ENCODE measurements at places on chromosomes 13 and 19.

GRCh38 chr13:63690672-63691071 is 2275.0 kb upstream of the PCDH20 start:
- DNase-seq, result no peak

DNA sequence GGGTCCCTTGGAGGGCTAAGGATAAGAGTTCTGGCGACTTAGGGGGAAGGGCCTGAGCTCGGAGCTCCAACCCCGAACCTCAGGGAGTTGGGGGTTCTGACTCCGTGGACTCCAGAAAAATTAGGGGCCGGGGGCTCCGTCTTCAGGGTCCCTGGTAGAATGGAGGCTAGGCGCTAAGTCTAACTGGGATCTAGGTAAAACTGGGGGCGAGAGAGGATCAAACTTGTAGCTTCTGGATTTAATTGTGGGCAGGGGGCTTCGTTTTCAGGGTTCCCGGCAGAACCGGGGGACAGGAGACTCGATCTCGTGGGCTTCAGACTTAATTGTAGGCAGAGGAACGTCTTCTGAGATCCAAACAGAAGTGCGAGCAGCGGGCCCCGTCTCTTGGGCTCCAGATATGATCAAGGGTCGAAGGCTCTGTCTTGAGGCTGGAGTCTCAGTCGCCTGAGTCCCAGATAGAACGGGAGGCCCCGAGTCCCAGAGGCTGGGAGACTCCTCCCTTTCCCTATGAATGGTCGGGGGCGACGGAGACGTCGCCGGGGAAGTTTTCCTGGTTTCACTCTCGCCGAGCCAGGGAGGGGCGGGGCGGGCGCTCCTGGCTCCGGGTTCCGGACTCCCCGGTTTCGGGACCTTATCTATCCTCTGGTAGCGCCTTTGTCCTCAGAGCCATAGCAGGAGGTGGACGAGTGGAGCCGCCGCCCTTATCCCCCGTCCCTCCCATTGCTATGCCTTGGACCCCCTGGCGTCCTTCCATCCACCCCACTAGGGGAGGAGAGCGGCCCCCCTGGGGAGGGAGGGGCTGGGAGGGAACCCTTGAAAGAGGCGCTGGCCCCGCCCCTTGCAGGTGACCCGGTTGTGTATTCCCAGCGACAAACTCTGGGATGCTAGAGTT is 1.3 kb downstream of the NECTIN2 start:
- no peak for DNase-seq

GRCh38 chr13:77375560-77376108 is 48.7 kb upstream of the MYCBP2 start:
- no peak for DNase-seq

DNA sequence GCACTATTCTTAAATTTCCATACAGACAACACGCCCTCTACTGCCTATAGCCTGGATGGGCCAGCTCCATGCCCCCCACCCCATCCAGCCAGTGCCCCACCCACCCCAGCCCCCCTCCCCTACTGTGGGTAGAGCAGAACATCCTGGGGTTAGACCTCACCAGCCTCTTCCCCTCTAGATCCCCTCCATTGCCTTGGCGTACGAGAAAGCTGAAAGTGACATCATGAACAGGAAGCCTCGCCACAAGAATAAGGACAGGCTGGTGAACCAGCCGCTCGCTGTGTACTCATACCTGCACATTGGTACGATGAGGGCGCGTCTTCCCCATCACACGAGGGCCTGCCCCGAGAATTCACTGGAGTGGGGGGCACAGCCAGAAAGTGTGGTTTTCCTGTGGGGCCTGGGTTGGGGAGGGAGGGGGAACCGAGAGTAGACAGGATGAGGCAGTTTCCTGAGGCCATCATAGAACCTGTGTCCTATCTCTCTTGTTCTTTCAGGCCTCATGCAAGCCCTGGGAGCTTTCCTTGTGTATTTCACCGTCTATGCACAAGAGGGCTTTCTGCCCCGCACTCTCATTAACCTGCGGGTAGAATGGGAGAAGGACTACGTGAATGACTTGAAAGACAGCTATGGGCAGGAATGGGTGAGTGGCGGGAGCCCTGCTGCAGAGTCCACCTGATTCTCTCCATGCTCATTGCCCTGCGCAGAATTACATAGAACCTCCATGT is 29.1 kb downstream of the ATP12A start:
- DNase-seq, result no peak

- DNase-seq, result peak; percentile 1
Measured at GRCh38 chr19:54325194-54325621, 12.2 kb upstream of the LILRA5 start.

DNA sequence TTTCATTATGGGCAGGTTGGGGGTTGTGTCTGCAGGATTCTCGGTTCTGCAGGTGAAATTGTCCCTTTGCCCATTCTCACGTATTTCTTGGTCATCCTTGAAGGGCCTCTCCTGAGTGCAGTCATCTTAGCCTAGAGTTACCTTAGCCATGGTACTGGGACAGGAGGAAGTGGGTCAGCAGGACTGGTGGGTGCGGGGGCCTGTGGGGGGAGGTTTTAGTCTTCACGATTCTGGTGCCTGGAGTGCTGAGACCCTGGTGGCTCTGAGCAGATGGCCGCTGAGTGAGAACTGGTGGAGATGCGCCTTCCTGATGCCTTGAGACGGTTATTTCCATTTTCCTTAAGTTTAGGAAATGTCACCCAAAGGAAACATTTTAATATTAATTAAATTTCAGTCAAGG is 11.8 kb downstream of the COL4A2 start:
- no peak for DNase-seq

GRCh38 chr13:30898070-30898469 is 8.0 kb upstream of the MEDAG start:
- DNase-seq, result no peak

DNA sequence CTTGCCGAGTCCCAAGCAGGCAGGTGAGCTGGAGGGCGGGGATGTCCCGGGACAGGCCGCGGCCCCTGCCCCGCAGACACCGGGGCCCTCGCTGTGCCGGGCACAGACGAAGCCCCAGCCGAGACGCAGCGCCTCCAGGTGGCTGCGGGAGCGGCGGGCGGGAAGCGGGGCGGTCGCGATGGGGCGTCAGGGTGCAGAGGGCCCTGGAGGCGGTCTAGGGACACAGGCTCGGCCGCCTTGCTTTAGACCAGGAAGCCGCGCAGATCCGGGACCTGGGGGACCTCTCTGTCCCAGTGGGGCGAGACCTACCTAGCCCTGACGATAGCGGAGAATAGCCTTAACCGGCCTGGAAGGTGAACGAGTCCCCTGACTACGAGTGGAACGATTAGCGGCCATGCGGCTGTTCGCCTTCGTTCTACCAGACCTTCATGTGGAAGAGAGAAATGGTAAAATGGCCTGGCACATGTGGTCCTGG is 4.2 kb upstream of the ZNF564 start:
- no peak for DNase-seq

GRCh38 chr13:57925250-57925649 is 293.7 kb downstream of the PCDH17 start:
- DNase-seq, result peak; percentile 34

GRCh38 chr13:109363431-109363830 is 423.0 kb downstream of the IRS2 start:
- DNase-seq, result no peak

DNA sequence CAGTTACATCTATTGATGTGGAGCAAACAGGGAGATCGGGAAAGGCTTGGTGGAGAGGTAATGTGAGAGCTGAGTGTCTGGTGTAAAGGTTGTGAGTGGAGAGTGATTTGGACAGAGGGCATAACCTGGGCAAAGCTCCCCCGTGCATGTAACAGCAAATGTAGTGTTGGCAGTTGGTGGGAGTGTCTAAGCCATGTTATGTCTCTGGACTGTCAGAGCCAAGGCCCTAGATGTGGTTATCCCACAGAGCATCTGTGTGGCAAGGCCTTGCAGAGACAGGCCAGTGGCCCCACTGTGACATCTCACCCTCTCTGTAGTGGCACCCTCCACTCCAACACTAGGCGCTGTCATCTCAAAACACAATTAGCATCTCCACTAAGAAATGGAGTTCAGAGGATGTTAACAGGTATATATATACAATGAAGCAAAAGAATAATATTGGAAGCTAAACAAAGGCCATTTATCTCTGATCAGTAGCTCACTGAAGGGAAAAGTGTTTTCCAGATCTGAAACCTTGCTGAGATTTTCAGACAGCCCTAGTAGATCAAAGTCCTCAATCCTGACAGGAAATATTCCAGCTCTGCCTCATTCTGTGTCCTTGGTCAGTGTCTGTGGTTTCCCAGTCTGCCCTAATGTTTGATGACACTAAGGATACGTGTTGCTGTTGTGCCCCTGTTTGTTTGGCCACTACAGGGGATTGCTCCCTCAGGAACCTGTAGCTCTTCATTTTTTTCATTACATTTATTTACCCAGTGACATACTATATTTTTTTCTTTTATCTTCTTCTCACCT is 20.2 kb downstream of the POLR1D start:
- DNase-seq, result no peak

GRCh38 chr19:2274931-2275535 is 6.9 kb downstream of the PEAK3 start:
- DNase-seq, result peak; percentile 49

GRCh38 chr13:79541426-79542049 is 60.6 kb downstream of the NDFIP2 start:
- DNase-seq, result peak; percentile 20

DNA sequence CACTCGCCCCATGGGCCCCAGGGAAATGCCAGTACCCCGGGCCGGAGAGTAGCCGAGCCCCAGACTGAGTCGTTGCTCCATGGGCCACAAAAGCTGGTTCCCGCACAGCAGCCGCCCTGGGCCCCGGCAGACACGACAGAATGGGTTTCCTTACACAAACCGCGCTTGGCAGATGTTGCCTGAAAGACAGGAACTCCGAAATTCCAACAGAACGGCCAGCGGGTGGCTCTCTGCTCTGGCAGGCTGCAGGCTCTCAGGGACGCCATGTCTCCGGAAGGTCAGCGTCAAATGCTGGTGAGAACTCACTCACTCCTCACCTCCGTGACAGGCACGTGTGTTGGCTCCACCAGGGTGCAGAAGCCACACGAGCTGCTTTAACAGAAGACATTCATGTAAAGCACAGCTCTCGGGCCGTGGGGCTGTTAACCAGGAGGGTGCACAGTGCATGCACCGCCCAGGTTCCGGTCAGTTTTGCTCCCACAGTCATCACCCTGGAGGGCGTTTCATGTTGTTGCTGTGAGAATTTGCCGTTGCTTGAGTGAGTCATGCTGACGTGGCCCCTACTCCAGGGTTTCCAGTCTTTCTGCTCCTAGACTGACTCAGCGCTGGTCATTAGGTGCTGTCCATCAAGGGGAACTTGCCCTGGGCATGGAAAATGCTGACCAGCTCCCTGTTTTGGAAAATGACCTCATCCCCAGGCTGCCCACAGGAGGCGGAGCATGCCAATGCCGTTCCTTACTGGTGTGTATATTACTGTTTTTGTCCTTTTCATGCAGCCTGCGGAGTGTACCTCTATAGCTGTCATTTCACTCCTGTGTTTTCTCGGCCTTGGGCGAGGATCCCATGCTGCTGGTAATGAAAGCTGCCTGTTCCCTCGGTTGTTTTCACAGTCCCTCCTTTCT is 44.8 kb downstream of the ANKRD10 start:
- no peak for DNase-seq

Data from NCI-H2081 (cell line).